NCI-H187 (cell line): ENCODE measurements at places on chromosomes 5 and 9.

DNA sequence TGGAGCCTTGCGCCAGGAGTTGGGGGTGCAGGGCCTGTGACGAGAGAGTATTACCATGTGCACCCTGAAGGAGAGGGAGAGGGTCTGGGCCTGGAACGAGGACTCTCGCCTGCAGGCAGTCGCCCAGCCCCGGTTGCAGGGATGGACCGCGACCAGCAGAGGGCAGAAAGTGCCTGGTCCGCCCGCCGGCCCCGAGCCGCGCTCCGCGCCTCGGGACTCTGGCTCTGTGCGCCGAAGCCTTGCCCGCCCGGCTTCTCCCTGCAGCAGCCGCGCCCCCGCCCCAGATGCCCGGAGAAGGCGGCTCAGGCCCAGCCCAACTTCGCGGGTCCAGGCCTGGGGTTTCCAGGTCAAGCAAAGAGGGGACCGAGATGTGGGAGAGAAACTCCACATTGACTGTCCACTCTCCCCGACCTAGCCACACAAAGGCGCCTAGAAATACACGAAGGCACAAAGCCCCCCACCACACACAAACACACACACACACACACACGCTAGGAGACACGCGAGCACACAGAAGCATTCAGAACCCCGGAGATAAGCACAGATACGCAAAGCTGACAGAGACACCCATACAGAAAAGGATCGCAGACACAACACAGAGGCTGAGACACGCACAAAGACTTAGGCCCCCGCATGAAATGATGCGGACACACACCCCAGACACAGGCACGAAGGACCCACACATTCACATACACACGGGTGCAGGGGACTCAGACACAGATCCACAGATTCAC, 2.0 kb upstream of the LMX1B start:
- no peak for DNase-seq

- no peak for DNase-seq
Measured at GRCh38 chr9:70484232-70485130, 70.0 kb upstream of the KLF9 start.

DNA sequence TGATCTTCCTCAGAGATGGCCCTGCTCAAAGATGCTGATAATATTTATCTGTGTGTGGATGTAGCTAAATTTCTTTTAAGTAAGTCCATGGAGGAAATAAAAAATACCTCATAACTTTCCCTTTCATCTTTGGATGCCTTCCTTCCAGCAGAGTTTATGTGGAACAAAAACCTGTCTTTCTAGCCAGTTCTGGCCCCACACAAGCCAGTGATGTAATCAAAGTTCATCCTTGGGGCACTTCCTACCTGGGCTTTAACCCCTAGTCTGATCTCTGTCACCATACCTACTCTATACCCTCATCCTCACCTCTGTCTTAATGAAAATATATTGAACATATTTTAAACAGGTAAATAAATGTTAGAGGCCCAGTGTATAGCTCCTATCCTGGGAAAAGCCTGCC, 39.8 kb upstream of the RASGRF2 start:
- no peak for DNase-seq

GRCh38 chr9:134484479-134484878, 157.1 kb upstream of the COL5A1 start:
- DNase-seq: no peak

- no peak for DNase-seq
Measured at GRCh38 chr9:115413304-115413703, 295.3 kb upstream of the TNC start.

GRCh38 chr5:157197086-157197485, 16.4 kb downstream of the ITK start:
- DNase-seq: peak; percentile 18

GRCh38 chr9:97441729-97442128, 29.8 kb downstream of the TDRD7 start:
- no peak for DNase-seq

DNA sequence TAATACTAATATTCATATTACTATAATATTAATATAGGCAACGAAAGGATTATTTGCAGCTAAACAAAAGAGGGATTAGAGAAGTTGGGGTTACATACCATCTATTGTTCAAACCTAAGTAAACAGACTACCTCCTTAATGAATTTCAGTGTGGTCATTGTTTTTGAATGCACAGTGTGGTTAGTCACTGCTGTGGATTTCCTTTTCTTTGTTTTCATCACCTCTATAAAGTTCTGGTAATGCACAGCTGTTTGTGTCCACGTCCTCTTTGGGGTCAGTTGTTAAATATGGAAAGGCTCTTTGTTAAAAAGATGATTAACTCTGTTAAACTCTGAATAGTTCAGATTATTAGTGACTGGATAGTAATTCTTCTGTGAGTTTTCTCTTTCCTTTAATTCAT, 233.6 kb downstream of the MAST4 start:
- DNase-seq: no peak

DNA sequence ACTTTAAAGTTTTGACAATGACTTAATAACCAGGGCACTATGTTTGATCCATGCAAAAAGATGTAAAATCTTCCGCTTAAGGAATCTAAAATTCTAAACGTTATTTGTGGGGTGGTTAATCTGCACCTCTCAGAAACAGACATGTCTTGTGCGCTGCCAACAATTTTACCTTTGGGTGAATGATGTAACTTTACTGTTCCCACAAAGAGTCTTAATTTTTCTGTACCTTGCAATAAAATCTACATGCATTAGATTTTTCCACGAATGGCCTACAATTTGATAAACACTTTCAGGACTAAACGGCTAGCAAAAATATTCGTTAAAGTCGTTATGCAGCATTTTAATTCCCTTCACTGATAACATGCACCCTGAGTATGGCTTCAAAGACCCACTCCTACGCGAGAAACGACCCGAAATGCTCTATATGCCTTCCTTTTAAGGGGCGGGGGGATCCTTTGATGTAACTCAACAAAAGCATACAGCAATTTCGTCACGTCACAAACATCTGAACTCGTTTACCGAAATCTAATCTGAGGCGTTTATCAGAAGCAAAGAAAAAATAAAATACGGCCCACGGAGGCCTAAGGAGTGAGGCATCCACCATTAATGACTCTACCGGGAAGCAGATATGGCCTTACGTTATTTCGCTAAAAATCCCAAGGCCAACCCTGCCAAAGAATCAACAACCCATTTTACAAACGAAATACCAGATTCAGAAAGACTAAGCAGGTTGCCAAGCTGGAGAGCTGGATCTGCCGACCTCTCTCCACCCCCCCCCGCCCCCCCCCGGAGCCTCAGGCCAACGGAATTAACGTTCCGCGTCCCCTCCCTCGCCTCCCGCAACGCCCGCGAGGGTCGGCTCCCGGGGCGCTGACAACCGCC, 621 bp downstream of the AK6 start:
- peak; percentile 79 for DNase-seq

DNA sequence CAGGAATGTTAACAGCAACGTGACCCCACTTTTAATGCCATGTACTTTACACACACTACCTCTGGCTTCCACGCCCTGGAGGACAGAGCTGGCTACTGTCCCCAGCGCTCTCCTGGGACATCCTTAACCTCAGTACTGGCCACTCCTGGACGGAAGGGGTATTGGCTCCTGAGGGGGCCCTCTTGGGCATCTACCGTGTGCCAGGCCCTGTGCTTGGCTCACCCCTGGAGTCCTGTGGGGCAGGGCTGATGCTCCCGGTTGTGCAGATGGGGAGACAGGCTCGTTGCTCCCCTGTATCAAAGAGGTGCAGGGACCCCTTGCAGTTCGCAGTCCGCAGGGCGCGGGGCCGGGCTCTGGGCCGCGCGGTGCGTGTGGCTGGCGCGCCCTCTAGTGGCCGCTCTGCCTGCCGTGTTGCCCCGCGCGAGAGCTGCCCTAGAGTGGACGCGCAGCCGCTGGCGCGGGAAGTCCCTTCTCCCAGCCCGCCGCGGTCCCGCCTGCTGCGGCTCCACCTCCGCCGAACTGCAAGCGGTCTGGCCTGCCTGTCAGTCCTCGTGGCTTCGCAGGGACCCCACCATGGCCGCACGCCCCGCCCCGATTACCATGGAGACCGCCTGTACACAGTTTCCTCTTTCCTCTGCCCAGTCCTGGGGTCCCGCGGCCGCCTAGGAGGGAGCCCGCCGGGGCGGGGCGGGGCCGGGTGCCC, at the start of gene WDR38:
TSS of gene WDR38 (plus strand) at position 632 of the 703 bp plus-strand sequence. CDS start 72 bp downstream, outside the sequence.
- peak; percentile 5 for DNase-seq

GRCh38 chr5:148998174-148998797, 64.6 kb downstream of the SH3TC2 start:
- no peak for DNase-seq

- no peak for DNase-seq
Measured at GRCh38 chr5:14142202-14142826, 828 bp upstream of the TRIO start.

DNA sequence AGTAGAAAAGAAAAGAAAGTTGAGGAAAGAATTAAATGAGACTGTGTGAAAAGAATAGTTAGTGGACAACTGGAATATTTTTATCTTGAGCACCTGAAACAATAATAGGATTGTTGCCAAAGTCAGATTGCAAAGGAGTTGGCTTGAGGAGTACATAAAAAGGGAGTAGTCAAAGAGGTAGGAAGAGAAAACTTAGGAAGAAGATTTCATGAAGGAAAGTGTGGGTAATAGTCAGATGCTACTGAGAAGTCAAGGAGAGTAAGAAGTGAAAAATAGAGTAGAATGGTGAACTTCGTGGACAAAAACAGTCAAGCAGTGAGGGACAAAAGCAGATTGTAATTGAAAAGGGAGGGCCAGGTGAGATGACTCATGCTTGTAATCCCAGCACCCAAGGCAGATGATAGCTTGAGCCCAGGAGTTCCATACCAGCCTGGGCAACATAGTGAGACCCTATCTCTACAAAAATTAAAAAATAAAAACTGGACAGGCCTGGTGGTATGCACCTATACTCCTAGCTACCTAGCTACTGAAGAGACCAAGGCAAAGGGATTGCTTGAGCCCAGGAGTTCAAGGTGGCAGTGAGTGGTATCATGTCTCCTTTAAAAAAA, 178.9 kb downstream of the NIPBL start:
- DNase-seq: no peak

- no peak for DNase-seq
Measured at GRCh38 chr5:143896966-143897365, 85.0 kb downstream of the HMHB1 start.

DNA sequence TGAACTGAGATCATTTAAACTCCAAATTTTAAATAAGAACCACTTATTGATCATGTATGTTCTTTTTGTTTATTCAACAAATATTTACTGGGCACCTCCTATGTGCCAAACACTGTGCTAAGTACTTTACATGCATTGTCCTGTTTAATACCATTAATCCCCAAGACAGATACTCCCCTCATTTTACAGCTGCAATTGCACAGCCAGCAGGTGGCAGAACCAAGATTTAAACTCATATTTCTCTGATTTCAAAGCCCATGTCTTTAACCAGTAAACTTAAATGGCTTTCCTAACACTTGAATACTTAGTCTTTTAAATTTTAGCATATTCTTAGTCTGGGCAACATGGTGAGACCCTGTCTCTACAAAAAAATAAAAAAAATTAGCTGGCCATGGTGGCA, 43.4 kb upstream of the KIAA1958 start:
- no peak for DNase-seq

DNA sequence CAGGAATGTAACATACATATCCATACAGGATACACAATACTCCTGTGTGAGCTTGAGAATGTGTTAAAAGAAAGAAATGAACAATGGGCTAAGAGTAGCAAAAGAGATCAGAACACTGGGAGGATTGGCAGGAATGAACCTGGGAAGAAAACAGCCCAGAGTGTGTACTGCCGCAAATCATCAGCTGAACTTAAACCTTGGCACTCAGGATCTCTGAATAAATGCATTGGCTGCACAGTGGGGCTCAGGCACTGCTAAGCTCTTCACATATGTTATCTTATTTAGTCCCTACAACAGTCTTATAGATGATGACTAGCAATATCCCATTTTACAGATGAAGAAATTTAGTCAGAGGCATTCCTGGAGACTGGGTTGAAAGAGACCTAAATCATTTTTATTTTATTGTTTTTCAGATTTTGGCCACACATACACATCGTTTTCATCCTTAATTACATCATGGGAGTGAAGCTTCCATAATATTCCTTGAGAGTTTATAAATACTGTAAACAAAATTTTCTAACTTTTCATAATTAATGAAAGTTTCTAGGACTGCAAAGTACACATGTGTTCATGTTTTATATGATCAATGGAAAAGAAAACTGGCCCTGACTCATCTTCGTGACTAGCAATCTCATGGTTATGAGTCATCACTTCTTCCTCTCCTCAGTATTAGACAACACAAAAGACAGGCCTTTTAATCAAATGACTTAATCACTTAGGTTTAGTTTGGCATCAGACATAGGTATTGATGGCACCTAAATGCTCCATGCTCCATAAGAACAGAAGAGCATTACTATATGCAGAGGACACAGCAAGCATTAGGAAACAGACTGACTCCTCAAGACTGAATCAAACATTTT, 59.2 kb downstream of the CDH18 start:
- DNase-seq: no peak

- no peak for DNase-seq
Measured at GRCh38 chr9:109437286-109437685, 60.8 kb downstream of the PTPN3 start.

GRCh38 chr5:174724484-174725260, at the start of gene MSX2:
MSX2 (plus strand) TSS chr5:174724582; CDS start chr5:174724660, 78 bp downstream.
- DNase-seq: no peak

- no peak for DNase-seq
Measured at GRCh38 chr9:2066312-2067273, 51.4 kb downstream of the SMARCA2 start.

GRCh38 chr9:17928768-17929167, 349.9 kb downstream of the SH3GL2 start:
- DNase-seq: no peak
